ENCODE measurements at places on chromosomes 7 and 10.

DNA sequence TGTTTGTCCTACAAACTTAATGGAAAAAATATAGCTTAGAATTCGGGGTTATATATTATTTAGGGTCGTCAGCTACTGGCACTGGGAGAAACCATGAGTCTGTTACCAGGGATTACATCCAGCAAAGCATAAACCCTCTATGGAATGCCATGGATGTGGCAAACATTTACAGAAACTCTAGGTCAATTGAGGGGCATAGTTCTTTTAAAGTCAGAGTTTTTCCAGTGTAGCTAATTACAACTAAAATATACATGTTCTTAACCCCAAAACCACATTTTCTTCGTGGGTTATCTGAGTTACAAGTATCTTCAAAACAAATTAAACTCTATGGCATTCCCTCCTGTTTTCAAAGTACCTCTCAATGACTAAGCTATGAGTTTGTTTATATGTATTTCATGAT is 99.3 kb upstream of the THSD7A start:
- DNase-seq = no peak

- DNase-seq = no peak
Measured at GRCh38 chr7:45670227-45670626, 96.1 kb downstream of the ADCY1 start.

GRCh38 chr7:135194494-135195095 is 16.7 kb downstream of the WDR91 start:
- DNase-seq = no peak

DNA sequence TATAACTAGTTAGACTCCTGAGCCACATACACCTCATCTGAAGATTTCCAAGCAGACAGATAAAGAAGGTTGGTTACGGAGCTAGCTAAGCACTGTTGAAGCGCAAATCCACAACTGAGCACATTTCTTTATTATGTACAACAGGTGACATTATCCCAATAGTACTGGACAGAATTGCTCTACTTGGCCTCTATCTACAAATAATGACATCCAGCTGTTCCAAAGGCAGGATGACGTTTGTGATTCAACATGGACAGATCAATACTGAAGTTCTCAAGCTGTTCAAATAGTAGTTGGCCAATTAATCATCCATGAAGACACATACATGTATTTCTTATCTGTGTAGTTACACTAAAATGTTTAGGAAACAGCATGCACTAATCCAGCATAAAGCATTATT is 101.0 kb downstream of the UBE2H start:
- DNase-seq = no peak

DNA sequence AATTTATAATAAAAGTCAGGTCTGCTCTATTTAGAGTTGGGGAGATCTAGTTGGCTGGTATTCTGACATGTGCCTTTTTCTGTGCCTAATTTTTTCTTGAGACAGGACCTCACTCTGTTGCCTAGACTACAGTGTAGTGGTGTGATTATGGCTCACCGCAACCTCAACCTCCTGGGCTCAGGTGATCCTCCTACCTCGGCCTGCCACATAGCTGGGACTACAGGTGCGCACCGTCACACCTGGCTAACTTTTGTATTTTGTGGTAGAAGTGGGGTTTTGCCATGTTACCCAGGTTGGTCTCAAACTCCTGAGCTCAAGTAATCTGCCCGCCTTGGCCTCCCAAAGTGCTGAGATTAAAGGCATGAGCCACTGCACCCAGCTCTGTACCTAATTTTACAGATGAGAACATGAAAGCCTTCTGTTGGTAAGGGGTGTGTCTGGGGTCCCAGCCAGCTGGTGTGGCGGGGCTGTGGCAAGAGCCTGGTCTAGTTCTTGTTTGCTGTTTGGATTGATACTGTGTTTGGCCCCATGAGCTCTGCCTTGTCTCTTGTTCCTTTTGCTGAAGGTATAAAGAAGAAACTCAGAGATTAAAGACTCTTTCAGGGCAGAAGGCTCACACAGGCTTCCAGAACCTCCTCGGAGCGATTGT is 31.4 kb downstream of the POR start:
- no peak for DNase-seq

- no peak for DNase-seq
Measured at GRCh38 chr10:95426482-95426881, 134.7 kb downstream of the SORBS1 start.

GRCh38 chr10:5089865-5090264 is 4.3 kb upstream of the AKR1C3 start:
- DNase-seq = no peak

- DNase-seq = no peak
Measured at GRCh38 chr7:35721288-35721687, 26.4 kb upstream of the HERPUD2 start.

GRCh38 chr7:26508481-26508880 is 216.8 kb downstream of the SNX10 start:
- no peak for DNase-seq

GRCh38 chr10:103111031-103111917 is 81.8 kb downstream of the NT5C2 start:
- DNase-seq = no peak

DNA sequence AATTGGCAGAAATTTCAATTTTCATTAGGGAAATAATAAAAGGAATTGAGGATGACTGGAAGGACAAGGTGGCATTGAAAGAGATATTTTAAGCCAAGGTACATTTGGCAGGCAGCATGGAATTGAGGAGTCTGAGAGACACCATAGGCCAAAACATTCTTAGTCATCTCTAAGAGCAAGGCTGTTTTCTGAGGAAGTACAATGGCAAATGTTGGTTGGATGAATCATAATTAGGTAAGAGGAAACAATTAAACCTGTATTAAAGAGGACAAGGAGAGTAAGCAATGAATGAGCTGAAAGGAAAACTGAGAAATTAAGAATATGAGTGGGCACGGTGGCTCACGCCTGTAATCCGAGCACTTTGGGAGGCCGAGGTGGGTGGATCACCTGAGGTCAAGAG is 86.3 kb downstream of the MRPL32 start:
- no peak for DNase-seq

GRCh38 chr7:136950331-136950730 is 81.9 kb downstream of the CHRM2 start:
- DNase-seq = no peak

GRCh38 chr7:41975849-41976248 is 261.2 kb downstream of the GLI3 start:
- no peak for DNase-seq

DNA sequence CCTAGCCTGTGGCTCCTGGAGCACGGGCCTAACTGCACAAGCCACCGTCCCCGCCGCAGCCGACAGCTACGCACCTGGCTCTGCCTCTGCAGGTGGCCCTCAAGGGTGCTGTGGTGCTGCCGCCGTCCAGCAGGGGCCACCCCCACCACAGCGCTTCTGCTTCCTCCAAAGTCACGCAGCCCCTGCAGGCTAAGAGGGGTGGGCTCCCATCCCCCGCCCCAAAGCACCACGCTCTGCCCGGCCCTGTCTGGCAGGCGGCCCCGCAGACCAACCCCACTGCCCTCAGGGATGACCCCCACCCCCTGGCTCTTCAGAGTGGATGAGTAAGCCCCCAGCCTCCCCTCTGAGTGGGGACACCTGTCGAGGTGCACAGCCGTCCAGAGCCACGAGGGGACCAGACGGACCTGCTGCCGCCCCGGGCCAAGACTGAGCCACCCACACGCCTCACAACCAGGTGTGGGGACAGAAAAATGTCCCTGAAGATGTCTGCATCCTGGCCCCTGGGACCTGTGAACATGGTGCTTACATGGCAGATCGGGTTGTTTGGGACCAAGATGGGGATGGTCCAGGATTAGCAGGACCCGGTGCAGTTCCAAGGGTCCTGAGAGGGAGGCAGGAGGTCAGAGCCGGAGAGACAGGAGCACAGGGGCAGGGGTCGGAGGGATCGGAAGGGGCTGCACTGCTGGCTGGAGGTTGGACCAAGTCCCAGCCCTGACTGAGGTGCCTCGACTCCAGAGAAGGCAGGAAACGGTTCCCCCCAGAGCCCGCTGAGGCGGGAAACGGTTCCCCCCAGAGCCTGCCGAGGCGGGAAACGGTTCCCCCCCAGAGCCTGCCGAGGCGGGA is 9.0 kb upstream of the ADAP1 start:
- DNase-seq = no peak

DNA sequence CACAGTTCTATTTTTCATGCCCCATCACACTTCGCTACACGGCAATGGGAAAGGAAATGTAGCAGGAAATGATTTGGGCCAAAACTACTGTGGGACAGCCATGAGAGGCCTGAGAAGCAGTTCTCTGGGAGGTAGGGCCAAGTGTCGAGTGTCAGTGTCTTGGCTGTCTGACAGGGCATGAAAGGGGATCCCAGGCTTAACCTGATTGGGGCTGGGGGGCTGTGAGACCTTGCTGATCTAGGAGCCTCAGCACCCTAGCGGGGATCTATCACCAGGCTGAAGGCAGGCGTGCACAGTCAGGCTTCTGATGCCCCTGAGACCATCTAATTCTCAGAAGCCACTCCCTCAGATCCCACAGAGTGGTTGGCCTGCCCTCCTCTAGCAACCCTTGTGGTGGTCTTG is 58.2 kb upstream of the SLC25A13 start:
- DNase-seq = no peak

DNA sequence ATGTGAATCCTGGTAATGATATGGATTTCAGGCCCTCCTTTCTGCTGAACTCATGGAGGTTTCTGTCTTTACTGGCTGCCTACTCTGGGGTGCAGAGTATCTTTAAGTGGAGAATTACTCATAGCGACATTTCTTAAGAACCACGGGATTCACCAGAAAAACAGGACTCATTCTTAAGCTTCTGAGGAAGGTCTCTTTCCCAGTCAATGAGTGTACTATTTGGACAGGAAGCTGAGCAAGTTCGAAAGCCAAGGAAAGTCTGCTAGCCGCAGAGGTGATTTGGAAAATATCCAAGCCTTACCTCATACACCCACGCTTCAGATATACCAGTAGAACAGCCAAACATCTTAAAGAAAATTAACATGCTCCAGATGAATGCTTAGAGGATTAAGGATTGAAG is 377.6 kb upstream of the MYO3A start:
- no peak for DNase-seq

DNA sequence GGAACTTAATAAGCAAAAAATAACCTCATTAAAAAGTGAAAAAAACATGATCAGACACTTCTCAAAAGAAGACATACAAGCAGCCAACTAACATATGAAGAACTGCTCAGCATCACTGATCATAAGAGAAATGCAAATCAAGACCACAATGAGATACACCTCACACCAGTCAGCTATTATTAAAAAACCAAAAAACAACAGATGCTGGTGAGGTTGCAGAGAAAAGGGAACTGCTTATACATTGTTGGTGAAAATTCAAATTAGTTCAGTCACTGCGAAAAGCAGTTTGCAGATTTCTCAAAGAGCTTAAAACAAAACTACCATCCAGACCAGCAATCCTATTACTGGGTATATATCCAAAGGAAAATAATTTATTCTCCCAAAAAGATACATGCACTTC is 513.3 kb downstream of the MDFIC start:
- no peak for DNase-seq

- DNase-seq = no peak
Measured at GRCh38 chr7:3057066-3057420, 13.4 kb upstream of the CARD11 start.

DNA sequence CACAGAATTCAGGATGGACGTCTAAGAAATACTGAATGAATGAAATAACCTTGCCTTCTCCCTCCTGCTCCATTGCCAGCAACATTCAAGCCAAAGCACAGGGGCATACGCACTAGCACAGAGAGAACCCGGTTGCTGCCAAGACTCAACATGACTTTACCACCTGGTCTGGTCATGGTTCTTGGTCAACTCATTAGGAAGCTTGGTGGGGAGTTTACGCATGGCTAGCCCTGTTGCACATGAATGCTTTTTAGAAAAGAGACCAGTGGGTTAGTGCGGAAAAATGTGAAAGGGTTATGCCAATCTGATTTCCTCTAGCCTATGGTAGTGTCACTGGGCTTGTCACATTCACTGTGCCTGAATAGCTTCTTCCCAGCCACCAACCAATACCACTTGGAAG is 187.6 kb upstream of the NEBL start:
- no peak for DNase-seq

DNA sequence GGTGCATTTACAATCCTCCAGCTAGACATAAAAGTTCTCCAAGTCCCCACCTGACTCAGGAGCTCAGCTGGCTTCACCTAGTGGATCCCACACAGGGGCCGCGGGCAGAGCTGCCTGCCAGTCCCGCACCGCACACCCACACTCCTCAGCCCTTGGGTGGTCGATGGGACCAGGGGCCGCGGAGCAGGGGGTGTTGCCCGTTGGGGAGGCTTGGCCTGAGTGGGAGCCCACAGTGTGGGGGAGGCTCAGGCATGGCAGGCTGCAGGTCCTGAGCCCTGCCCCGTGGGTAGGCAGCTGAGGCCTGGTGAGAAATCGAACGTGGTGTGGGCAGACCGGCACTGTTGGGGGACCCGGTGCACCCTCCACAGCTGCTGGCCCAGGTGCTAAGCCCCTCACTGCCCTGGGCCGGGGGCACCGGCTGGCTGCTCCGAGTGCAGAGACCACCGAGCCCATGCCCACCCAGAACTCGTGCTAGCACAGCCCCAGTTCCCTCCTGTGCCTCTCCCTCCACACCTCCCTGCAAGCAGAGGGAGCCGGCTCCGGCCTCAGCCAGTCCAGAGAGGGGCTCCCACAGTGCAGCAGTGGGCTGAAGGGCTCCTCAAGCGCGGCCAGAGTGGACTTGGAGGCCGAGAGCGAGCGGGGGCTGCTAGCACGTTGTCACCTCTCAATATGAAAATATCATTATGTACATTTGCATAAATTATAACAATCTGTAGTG is 16.6 kb downstream of the POLR1F start:
- DNase-seq = no peak

- no peak for DNase-seq
Measured at GRCh38 chr10:59465088-59465487, 102.7 kb upstream of the FAM13C start.

DNA sequence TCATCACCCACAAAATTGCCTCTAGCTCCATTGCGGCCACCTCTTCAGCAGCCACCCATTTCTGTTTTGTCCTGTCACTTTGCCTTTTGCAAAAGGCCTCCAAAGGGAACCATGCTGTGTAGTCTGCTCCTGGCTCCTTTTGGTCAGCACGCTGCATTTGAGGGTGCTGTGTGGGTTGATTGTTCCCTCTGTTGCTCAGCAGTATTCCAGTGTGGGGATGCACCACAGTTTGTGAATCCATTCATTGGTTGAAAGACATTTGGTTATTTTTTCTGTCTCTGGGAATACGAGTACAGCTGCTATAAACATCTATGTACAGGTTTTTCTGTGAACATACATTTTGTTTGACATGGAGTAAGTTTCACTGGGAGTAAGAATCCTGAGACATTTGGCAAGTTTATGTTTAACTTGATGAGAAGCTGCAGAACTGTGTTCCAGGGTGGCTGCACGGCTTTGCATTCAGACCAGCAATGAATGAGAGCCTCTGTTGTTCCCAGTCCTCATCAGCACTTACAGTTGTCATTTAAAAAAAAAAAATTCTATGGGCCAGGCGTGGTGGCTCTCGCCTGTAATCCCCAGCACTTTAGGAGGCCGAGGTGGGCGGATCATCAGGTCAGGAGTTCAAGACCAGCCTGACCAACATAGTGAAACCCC is 82.3 kb downstream of the UBE3C start:
- no peak for DNase-seq

GRCh38 chr7:134916171-134916883 is 70.0 kb upstream of the AGBL3 start:
- DNase-seq = no peak

- no peak for DNase-seq
Measured at GRCh38 chr10:95987685-95988426, 55.5 kb upstream of the CCNJ start.
